Activated CD4-positive, alpha-beta T cell treated with anti-CD3 and anti-CD28 coated beads, Interleukin-2, amount 50 U/mL, for 48 hours (primary cell): ENCODE measurements at places on chromosomes 12 and 14.
A peak's percentile ranks its signal among the peaks of the same experiment; 100 is the strongest.

- DNase-seq: no peak
Observed at GRCh38 chr12:125544960-125545359, 479.7 kb downstream of the AACS start.

GRCh38 chr12:58919231-58920101 is 838 bp downstream of the LRIG3 start:
- no peak for DNase-seq

DNA sequence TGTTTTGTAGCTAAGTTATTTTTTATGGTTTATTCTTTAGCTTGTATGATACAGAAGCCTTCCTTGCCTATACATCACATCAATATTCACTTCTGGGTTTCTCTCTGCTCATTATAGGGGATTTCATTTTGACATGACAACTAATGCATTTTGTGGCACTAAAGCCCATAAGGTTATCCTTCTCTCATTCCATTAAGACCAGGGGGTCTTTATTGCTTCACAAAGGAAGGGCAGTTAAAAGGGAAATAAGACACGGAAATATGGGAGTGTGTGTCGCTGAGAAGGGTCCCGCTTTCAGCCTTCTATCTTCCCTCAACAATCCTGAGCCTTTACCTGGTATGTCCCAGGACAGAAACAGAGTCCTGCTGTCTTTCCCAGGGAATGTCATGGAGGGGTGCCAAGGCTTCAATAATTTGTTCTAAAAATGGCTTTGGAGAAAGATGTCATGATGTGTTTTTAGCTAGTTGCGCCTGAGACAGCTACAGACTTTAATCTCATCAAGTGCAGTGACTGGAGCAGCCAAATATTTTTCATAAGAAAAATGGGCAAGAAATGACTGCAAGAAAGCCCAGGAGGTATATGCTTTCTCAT is 1145.4 kb upstream of the TMEM132C start:
- DNase-seq: no peak

- no peak for DNase-seq
Observed at GRCh38 chr12:25996677-25997076, 38.2 kb downstream of the RASSF8 start.

GRCh38 chr14:102565959-102566358 is 26.5 kb upstream of the RCOR1 start:
- no peak for DNase-seq

- no peak for DNase-seq
Observed at GRCh38 chr14:77309131-77309530, 11.6 kb downstream of the POMT2 start.

DNA sequence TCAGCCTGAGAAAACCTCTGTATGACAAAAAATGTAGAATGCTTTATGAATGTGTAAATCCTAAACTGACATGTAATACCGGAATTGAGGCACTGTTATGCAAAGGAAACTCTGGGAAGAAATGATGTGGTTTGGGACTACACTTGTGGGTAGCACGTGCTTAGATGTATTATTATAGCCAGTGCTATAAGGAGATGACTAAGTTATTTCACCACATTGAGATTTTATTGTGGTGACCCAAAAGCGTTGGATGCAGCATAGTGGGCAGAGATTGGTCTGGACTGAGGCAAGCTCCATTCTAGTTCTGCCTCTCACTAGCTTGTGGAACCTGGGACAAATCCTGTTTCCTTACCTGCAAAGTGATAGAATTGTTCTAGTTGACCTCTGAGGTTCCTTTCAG is 172.2 kb downstream of the SNAPC1 start:
- peak; percentile 26 for DNase-seq

DNA sequence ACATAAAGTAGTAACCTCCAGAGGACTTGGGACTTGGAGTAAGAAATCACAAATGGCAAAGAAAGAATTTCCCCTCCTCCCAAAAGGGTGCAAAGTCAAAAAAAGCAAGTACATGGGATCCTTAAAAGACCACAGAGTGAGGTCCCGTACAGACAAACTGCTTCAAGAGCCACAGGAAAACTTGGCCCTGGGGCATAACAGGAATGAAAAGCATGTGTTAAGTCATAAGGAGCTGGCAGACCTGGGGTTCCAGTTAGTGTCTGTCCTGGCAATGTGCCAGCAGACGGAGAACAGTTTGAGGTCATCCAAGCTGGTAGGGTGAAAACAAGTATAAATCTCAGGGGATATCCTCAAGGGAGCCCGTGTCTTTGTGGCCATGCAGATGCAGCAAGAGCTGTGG is 73.2 kb downstream of the HSD17B6 start:
- no peak for DNase-seq

- no peak for DNase-seq
Observed at GRCh38 chr12:106074706-106075392, 63.9 kb downstream of the NUAK1 start.

GRCh38 chr12:19659501-19659900 is 220.2 kb downstream of the AEBP2 start:
- DNase-seq: no peak

DNA sequence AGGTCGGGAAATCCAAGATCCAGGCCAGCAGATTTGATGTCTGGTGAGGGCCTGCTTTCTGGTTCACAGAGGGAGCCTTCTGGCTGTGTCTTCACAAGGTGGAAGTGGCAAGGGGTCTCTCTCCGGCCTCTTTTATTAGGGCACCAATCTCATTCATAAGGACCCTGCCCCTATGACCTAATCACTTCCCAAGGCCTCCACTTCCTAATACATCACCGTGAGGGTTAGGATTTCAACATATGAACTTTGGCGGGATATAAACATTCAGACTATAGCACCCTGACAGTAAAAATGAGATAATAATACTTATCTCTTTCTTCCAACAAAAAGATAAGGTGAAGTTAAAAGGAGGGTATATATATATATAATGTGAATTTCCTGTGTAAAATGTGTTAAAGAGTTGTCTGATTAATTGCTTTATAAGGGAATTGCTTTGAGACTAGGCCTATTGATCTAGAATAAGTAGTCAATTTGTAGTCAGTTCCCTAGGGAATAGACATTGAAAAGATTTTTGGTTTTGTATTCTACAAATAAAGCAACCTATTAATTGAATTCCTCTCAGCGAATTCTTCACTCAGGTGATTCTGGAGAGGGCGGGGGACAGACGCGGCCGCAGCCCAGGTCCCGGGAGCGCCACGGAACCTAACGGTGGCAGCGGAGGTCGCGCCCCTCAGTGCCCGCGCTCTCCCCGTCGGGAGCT is 516 bp upstream of the LGALS3 start:
- DNase-seq: no peak

- DNase-seq: no peak
Observed at GRCh38 chr14:68199554-68200151, 380.1 kb downstream of the RAD51B start.

- DNase-seq: no peak
Observed at GRCh38 chr12:47577206-47577989, 128.4 kb downstream of the RPAP3 start.

DNA sequence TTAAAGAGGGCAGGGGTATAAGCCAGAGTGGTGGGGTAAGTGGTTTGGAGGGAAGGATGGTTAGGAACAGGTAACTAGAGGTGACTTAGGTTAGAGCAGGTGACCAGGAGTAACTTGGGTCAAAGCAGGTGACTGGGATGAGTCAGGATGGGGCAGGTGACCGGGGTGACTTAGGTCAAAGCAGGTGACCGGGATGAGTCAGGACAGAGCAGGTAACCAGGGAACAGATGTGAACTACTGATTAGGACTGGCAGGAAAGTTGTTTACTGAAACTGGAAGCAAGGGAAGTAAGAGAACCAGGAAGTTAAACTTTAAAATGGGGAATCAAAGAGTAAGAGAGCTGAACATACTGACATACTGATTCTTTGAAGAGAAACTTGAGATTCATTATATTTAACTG is 57.4 kb downstream of the FSCB start:
- no peak for DNase-seq

DNA sequence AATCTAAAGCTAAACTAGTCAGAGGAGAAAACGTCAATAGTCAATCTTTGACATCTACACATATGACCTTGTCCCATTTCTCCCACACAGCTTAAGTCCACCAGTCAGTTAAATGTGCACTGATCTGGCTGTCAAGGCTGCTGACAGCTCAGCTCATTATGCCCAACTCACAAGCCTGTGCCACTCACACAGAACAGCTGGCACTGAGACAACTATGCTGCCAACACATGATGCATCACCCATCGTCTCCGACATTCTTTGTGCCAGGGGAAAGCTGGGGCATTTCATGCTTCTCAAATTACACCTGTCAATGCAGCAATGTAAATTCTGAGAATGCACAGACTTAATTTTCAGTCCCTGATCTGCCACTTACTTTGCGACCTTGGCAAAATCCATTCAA is 25.3 kb downstream of the GNS start:
- no peak for DNase-seq

DNA sequence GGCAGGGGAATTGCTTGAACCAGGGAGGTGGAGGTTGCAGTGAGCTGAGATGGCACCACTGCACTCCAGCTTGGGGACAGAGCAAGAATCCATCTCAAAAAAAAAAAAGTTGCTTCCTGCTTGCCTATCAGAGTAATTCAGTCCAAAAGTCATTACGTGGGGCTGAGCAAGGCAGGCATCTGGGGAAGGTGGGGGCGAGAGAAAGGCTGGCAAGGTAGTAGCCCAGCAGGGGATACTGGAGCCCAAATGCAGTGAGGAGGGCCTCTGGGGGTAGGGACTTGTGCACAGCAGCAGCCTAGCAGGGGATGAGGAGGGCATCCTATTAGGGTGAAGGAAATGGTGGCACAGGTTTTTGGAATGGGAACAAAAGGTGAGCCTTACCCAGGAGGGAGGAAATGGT is 7.1 kb downstream of the ETFRF1 start:
- no peak for DNase-seq

DNA sequence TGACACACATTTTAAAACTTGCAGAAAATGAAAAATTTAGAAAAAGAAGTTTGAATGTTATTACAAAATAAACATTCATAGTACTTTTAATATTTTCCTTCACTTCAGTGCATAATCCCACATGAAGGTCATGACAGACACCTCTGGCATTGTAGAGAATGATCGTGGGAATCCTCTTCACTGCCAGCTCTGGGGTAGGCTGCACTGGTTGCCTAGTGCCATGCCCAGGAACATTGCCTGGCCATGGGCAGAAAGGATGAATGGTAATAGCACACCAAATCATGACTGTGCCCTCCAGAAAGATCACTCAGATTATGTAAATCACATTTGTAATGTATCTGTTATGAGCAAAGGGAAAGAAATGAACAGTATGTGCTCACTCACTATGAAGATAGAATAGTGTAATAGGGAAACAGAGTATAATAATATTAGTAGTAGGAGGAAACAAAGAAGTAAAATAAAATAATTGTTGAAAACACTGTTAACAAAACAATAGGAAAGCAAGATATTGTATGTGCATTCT is 161.6 kb downstream of the PLCZ1 start:
- no peak for DNase-seq

- no peak for DNase-seq
Observed at GRCh38 chr12:24738441-24738840, 210.5 kb downstream of the BCAT1 start.

DNA sequence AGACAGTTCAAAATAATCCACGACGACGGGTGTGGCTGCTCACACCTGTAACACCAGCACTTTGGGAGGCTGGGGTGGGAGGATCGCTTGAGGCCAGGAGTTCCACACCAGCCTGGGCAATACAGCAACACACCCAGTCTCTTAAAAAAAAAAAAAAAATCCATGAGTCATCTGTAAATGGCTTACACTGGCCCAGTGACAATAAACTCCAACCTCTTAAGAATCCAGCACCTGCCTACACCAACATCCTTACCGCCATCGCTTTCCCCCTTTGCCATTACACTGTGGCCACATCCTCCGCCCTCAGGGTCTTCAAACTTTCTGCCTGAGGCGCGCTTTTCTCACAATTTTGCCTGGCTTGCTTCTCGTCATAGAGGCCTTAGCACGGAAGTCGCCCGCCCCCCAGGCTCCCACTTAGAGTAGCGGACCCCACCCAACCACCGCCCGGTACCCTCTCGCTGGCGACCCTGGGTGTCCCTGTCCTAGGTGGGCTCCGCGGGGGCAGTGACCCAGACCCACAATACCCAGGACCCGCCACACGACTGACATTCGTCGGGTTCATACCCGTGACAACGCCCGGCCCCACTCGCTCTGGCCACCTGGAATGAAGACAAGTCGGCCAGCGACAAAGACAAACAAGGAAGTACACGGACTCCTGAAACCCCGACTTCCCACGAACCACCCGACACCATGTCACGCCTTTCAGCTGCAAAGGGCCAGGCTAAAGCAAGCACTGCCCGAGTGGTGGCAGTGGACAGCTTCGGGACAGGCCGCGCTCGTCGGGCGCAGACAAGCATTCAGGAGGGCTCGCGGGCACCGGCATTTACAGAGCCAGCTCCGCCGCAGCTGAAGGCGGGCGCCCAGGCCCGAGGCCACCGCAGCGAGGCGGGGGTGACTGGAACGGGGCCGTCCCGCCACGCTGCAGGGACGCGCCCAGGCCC is 636 bp downstream of the GOLGA3 start:
- DNase-seq: peak; percentile 18

GRCh38 chr12:102962986-102963385 is 5.5 kb downstream of the ASCL1 start:
- no peak for DNase-seq

GRCh38 chr14:39266871-39267607 is 33.3 kb downstream of the MIA2 start:
- peak; percentile 69 for DNase-seq
